ENCODE measurements at places on chromosomes 3 and 15.
A peak's percentile ranks its signal among the peaks of the same experiment; 100 is the strongest.

DNA sequence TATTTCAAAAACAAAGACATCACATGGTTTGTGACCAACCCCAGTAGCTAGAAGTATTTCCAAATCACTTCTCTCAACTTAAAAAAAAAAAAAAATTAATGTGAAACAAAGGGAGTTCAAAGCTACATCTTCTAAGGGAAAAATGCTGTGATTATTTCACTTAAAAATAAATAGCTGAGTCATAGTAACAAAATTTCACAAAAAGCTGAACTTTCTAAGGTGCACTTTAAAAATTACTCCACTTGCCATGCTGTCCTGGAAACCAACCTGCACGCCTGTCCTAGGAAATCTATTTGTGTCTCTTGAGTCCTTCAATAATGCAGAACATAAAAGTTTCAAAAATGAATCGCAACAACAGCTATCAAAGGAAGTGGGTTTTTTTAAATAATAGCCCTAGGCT lies 1.8 kb downstream of the ACAP2 start:
- no peak for DNase-seq

GRCh38 chr15:55257938-55258337 lies 31.7 kb downstream of the RAB27A start:
- DNase-seq: no peak

- DNase-seq: no peak
Observed at GRCh38 chr15:40957581-40958051, 4.3 kb downstream of the CHAC1 start.

DNA sequence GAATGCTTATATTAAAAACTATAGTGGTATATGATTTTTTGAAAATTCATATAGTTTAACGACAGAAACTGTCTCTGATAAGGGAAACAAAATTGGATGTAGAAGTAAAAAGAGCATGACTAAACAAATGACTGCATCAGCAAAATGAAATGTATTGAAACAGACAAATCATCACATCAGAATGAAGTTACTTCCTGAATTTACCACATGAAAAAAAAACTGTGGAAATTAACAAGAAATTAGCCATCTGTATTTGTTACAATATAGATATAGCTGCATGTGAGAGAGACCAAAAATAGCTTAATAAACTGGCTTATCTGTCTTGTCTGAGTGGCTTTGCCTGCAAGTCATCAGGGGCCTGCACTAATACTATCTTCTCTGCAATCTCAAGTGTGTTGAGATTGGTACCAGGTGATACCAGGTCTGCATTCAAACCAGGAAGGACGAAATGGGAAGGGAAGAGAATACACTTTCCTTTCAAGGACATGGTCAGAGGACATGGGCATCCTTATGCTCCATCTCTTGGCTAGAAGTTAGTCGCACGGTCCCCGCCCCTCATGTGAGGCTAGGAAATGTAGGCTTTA lies 388.7 kb downstream of the GRM7 start:
- DNase-seq: no peak

- no peak for DNase-seq
Observed at GRCh38 chr3:119427669-119428068, 35.7 kb downstream of the TMEM39A start.

GRCh38 chr3:64257100-64257755 lies 32.0 kb upstream of the PRICKLE2 start:
- no peak for DNase-seq

- DNase-seq: peak; percentile 81
Observed at GRCh38 chr3:111717601-111718000, 122.5 kb upstream of the ZBED2 start.

DNA sequence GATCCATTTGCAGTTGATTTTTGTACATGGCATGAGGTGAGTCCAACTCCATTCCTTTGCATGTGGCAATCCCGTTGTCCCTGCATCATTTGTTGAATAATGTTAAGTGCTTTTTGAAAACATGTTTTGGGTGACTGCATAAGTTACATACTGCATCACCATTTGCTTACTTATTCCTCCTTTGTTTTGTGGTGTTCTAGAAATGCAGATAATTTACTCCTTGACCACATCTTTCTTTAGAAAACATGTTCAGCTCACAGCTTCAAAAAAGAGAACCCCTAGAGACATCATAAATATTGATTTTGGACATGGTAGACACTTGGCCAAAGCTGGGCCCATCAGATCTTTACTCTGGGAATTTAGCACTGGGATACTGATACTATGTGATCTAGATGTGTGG lies 135.3 kb upstream of the DAZL start:
- no peak for DNase-seq

GRCh38 chr3:122415762-122416654 lies at the start of gene WDR5B:
Gene WDR5B (minus strand): TSS chr3:122416062. CDS start chr3:122415528, 534 bp downstream.
- no peak for DNase-seq

GRCh38 chr15:82045179-82045891 lies 483 bp downstream of the MEX3B start:
- DNase-seq: no peak

DNA sequence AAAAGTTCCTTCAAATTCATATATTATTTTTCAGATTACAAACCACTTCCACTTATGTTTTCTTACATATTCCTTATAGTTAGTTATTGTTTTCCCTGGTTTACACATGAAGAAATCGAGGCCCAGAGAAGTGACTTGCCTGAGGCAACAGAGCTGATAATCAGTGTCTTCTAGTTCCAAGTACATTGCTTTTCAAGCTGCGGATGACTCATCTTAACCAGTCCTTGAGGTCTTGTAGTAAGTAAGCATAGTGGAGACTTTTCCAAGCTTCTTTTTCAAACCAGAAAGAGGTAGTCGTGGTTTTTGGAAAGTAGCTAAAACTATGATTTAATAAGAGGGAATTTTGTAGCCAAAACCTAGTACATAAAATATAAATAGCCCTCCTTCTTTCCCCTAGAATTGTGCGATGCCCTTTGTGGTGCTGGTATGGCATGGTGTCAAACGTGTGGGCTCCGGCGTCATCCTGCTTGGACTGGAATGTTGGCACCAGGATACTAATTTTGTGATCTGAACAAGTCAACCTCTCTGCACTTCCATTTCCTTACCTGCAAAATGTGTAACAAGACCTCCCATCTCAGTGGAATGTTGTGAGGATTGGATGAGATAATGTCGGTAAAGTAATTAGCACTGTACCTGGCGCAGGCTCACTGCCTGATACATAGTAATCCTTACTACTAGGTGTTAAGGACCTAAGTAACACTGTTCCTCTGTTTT lies 19.0 kb upstream of the DLG1 start:
- no peak for DNase-seq

GRCh38 chr3:197339841-197340520 lies 41.6 kb upstream of the DLG1 start:
- no peak for DNase-seq

DNA sequence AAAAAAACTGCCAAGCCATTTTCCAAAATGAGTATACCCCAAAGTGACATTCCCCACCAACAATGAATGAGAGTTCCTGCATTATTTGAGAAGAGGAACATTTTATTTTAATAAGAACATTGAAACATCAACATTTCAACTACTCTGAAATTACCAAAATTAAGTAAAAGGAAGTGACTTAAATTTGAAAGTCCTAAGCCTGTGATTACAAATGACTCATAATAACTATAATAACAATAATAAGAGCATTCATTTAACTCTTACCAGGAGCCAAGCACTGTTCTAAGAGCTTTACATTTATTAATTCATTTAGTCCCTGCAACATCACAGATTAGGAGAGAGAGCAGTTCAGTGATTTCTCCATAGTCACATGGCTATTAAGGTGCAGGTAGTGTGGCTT lies 32.4 kb downstream of the LRRC28 start:
- DNase-seq: no peak

Measured in NCI-H1417 (cell line).